ENCODE measurements at places on chromosomes 1 and 21.

- no peak for DNase-seq
These were observed 1.5 kb downstream of the GSTM2 start for GRCh38 chr1:109669246-109669948.

GRCh38 chr1:107430540-107431228 is 289.8 kb downstream of the NTNG1 start:
- DNase-seq = peak; percentile 11

DNA sequence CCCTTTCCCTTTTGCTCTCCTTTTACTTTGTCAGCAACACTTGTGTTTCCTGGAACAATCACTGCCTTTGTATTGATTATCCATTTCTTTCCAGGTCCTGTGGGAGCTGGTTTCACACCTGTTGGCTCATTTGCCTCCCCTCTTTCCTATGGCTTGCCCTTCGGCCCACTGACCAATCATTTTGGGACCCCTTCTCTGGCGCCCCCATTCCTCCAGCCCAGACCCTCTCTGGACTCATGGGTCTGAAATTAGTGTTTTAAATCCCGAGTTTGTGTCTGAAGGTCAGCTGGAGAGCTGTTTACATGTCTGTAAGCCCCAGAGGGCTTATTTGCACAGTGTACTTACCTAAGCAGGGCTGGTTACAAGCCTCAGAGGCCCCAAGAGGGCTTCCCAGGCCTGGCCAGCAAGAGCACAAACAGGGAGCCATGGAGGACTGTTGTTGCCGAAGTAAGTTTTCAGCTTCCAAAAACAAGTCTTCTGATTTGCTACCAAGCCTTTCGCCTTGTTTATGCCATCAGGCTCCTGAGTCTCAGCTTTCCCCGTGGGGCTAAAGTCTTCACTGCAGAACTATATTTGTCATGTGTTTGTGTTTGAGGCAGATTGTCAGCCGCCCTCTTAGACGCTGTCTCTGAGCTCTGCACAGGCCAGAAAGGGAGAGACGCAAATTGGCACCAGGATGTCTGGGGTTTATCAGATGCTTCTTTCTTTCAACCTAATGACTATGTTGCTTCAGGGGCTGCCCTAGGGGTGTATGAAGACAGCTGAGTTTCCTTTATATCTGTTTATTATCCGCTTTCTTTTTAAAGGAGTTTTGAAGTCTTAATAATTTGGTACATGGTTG is 93.0 kb downstream of the ATP1A1 start:
- no peak for DNase-seq

GRCh38 chr1:60345049-60345448 is 271.5 kb upstream of the C1orf87 start:
- no peak for DNase-seq

GRCh38 chr1:59072583-59072947 is 224.3 kb upstream of the FGGY start:
- no peak for DNase-seq

GRCh38 chr1:53020588-53020987 is 41.4 kb upstream of the PODN start:
- no peak for DNase-seq

DNA sequence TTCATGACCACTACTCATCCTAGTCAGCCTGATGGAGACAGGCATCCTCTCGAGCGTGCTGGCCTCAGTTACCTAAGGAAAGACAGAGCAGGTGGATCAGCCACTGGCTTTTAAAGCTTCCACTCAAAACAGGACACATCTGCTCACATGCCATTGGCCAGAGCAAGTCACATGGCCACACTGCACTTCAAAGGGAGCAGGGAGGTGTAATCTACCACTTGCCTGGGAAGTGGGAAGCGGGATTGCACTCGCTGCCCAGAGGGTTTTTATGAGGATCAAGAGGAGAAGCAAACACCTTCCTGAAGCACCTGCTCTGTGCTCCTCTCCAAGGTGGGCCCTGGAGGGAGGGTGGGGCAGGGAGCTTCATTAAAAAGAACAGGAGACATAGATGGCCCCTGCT is 108.0 kb downstream of the TAS1R2 start:
- DNase-seq = no peak

GRCh38 chr1:204697893-204698292 is 12.4 kb upstream of the LRRN2 start:
- no peak for DNase-seq

- no peak for DNase-seq
These were observed 3.8 kb upstream of the NBPF1 start for GRCh38 chr1:16617114-16617631.

GRCh38 chr21:46594276-46594675 is 10.6 kb downstream of the S100B start:
- DNase-seq = no peak

DNA sequence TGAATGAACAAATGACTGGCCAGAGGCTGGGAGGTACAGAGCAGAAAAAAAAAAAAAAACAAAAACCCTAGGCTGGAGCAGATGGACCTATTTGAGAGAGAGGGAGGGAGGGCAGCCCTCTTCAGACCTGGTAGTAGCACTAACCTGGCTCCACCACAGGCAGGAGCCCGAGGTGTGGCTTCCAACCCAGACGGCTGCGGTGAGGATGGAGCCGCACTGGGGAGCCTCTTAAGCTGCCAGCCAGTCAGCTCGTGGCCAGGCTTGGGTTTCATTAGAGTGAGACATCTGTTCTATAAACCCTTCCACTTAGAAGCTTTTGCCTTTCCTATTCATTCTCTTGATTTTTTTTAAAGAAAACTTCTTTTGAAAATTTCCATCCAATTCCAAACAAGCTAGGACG is 16.8 kb downstream of the LGR6 start:
- no peak for DNase-seq

DNA sequence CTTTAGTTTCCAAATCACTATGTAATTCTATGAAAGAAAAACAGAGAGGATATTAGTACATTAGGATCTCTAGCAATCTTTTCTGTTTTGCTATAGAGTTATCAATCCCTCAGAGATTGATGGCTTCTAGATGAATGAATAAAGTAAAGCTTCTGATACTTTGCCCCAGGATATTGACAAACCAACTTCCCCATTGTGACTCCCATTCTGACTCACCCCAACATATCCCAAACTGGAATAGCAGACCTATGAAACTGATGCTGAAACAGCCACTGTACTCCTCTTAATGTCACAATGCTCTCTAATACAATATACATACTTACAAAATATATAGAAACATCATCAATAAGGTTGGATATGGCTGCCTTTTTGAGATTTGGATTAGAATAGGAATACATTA is 442.1 kb upstream of the NR5A2 start:
- no peak for DNase-seq

- no peak for DNase-seq
These were observed 75.6 kb upstream of the NGF start for GRCh38 chr1:115413621-115414020.

DNA sequence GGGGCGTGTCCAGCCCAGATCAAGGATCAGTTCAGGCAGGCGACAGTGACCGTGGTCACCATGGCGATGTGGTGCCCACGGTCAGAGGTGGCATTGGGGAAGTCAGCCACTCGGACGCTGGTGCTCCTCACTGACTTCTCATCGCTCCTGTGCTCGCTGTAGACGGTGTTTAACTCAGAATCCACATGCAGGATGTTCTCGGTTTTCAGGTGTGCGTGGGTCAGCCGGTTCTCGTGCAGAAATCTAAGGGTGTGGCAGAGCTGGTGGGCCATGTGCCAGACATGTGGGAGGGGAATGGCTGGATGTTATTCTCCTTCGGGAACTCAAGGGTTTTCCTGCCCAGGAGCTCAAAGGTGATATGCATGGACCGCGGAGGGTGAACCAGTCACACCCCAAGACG is 11.7 kb downstream of the OR2AJ1 start:
- no peak for DNase-seq

DNA sequence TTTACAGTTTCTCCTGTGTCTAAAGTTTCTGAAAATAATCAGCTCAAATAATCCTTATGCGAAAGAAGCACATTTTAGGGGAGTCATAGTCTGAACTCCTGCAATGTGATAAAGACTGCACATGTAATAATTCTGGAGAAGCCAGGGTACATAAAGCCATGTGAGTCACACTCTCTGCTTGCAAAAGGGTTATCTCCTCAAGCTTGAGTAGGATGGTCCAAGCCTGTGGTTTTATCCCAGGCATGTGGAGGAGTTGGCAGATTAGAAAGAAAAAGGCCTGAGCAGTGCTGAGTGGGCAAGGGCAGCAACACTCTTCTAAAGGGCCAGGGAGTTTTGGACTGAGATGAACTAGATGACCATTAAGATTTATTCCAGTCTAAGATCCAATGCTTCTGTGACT is 220.4 kb downstream of the RHOU start:
- DNase-seq = no peak

GRCh38 chr1:67376381-67376780 is 53.8 kb downstream of the SERBP1 start:
- no peak for DNase-seq

- peak; percentile 20 for DNase-seq
These were observed 3.7 kb downstream of the MCL1 start for GRCh38 chr1:150575518-150576366.

GRCh38 chr1:162091681-162092524 is 22.4 kb downstream of the NOS1AP start:
- no peak for DNase-seq

DNA sequence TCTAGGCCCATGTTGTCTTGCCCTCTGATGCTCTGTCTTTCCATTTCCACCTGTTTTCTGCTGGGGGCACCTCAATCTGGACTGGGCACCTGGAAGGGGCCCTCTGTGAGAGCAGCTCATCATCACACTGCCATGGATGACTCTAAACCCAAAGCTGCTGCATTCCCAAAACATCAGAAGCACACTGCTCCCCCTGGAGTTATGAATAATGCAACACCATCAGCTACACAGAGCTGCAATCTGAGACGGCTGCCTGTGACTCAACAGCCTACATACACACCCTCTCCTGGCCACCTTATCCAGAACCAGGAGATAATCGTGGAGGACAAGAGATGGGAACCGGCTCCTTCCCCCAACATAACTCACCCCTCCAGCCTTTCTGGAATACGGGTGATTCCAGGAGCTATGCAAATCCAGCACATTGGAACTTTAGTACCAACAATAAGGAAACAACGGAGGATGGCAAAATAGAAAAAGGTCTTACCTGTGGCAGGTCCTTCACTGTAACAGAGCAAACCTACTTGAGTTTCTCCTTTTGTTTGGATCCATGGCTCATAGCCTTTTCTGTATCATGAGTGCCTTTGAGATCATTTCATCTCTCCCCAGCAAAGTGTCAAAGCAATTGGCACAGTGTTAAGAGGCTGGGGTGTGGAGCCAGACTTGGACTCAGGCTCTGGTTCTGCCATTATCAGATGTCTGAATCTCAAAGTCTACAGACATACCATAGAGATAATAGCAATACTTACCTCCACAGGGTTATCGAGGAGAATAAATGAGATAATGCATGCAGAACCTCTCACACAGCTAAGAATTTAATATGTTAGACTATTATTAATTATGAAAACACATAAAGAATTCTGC is 29.3 kb downstream of the AK2 start:
- DNase-seq = peak; percentile 78

DNA sequence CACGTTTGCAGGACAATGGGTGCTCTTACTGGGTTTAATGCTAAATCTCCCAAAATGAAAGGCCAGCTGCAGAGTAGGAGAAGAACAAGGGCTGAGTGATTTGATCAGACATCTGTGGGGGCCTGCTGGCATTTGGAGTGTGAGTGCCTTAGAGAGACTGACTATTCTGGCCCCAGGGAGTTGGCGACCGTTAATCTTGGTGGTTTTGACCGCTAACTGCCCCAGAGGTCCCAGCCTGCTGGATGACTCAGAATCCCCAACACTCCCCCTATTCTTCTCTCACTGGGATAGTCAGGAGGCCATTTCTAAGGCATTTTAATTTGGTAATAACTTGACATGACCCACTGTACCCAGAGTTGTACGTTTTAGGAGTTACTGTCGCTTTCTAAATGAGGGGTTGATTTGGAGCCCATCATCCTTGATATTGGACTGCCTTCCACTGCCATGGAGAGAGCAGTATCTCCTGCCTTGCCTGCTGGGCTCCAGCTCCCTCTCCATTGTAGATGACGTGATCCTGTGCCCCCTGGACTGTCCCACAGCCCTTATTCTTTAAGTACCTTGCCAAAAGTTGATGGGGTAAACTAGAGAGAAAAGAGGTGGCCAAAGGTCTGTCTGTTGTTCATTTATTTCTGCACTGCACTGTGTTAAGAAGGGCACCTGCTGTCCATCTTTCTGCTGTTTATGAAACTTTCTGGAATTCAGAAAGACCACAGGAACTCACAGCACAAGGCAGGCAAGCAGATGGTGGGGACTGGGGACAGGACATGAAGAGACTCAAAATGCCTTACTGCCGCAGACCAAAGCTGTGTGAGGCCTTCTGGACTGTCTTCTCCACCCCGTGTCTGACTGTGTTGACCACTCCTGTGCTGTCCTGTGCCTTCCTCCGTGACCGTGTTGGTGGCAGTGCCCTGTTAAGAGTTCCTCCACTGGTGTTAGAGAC is 98.2 kb upstream of the ARTN start:
- peak; percentile 73 for DNase-seq

DNA sequence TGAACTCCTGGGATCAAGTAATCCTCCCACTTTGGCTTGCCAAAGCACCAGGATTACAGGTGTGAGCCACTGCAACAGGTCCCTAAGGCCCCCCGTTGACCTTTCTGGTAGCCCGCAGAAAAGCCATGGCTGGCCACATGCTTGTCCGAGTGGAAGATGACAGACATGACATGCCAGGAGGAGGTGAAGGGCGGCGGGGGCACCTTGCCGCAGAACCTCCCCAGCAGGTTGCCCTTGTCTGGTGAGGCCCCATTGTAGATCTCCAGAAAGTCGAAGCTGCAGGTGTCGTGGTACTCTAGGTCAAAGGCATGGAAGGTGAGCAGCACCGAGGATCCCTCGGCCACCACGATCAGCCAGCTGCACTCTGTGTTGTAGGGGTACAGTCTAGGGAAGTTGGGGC is 8.4 kb downstream of the CDCP2 start:
- DNase-seq = no peak

DNA sequence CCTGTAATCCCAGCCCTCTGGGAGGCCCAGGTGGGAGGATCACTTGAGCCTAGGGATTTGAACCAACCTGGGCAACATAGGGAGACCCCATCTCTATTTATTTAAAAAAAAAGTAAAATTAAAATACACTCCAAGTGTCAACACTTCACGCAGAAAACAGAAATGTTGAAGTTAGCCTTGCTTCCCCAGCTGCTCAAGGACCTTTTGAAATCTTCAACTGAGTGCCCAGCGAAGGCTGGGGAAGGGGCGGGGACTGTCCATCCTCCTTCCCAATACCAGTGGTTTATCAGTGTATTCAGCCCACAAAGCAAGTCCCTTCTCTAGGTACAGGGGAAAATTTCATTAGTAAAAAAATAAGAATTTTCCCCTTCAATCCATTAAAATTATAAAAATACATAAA is 2.2 kb upstream of the DNAJC28 start:
- DNase-seq = no peak

GRCh38 chr21:43769325-43769958 is 6.7 kb downstream of the CSTB start:
- DNase-seq = no peak

GRCh38 chr1:43994794-43995790 is 3.7 kb downstream of the CCDC24 start:
- DNase-seq = no peak

DNA sequence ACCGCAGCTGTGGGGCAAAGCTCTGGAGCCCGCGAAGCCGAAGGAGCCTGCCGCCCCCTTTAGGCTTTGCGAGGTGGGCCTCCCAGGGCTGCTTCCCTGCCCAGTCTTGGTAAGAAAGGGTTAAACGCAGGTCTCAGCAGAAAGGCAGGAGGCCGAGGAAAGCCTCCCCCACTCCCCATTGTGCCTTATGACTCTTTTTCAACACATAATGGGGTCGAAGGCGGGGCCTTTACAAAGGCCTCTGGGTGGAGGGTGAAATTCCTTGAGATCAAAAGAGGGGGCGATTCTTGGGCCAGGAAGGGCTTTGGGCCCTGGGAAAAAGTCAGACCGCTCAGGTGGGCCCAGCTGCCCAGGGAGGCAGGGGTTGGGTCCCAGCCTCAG is 880 bp downstream of the ALPL start:
- no peak for DNase-seq

Data from lung microvascular endothelial cell (primary cell).